Activated naive CD4-positive, alpha-beta T cell treated with anti-CD3 and anti-CD28 coated beads, Interleukin-2, amount 50 U/mL, for 72 hours (primary cell): ENCODE measurements at places on chromosomes 12 and 14.

DNA sequence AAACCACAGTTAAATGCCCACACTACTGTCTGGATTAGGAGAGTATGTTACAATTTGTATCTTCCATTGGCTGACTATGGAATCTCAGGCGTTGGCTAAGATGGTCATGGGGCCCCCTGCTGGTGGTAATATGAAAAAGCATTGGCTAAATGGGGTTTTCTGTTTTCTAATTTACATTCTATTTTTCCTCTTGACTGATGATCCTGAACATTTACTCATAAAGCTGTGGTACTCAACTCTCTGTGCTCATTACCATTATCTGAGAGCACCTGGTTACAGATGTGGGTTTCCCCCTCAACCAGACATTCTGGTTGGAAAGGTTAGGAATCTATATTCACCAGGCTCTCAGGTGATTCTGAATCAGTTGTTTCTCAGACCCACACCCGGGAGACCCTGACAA is 64.8 kb downstream of the WSCD2 start:
- DNase-seq: peak; percentile 19

GRCh38 chr12:58540480-58541299 is 379.6 kb downstream of the LRIG3 start:
- DNase-seq: peak; percentile 17

- DNase-seq: no peak
Observed at GRCh38 chr14:52885230-52885629, 65.6 kb downstream of the FERMT2 start.

- DNase-seq: no peak
Observed at GRCh38 chr14:54617467-54617866, 50.5 kb downstream of the SAMD4A start.

DNA sequence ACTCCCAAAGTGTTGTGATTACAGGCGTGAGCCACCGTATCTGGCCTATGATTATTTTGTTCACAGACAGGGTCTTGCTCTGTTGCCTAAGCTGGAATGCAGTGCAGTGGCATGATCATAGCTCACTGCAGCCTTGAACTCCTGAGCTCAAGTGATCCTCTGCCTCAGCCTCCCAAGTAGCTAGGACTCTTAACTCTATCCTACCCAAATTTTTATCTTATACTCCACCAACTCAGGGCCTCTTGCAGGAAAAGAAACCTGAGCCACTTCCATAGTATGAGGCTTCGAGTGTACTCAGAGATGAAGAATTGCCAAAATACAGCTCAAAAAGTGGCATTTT is 828 bp downstream of the MMAB start:
- DNase-seq: no peak

- no peak for DNase-seq
Observed at GRCh38 chr14:95091581-95091980, 65.7 kb downstream of the DICER1 start.

- no peak for DNase-seq
Observed at GRCh38 chr14:62179367-62180018, 417.3 kb downstream of the SNAPC1 start.

GRCh38 chr12:53856132-53856531 is 82.5 kb upstream of the HOXC13 start:
- no peak for DNase-seq

GRCh38 chr14:31229638-31230572 is 22.3 kb upstream of the HECTD1 start:
- no peak for DNase-seq

DNA sequence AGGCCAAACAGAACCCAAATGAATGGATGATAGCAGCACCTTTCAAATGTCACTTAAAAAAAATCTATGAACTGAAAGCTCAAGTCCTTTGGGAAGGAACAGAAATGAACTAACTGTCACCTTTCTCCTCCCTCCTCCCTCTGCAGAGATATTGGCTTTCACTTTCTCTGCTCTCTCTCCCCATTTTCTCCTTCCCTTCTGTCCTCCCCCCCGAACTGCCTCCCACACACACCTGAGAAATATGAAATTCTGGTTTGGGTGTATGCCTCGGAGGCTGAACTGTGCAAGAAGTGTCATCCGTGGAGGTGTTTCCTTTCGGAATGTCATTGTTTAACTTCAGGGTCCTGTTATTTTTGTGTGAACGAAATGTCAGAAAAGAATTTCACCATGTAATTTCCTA is 87.8 kb downstream of the NEDD1 start:
- no peak for DNase-seq

DNA sequence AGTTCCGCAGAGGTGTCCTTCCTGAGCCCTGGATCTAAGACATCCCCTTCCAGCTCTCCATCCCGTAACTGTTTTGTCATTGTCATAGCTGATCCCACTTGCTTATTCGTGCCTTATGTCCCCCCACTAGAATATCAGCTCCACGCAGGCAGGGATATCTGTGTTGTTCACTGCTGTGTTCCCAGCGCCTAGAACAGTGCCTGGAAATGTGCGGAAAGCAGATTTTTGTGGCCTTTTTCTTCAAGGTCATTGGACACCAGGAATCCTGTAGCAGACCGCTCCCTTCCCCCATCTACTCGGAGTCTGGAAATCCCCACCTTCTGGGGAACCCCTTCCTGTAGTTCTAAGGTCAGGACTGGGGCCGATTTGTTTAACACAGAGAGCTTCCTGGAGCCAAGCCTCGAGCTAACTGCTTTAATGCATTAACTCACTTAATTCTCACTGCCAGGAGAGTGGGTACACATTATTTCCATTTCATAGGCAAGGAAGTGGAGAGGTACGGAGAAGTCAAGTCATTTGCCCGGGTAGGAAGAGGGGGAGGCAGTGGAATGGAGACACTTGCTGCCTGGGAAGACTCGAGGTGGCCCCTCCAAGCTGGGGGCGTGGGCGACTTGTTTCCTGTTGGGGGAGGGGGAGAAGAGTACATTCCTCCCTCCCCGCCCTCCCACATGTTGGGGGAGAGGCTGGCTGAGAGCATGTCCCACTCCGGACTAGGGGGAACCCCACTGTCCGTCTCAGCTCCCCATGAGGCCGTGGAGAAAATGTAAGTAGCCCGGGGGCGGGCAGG is 1.2 kb upstream of the SH2B3 start:
- peak; percentile 54 for DNase-seq

GRCh38 chr14:104938436-104938835 is 13.8 kb downstream of the PLD4 start:
- no peak for DNase-seq

- DNase-seq: no peak
Observed at GRCh38 chr12:111783046-111783445, 16.3 kb downstream of the ALDH2 start.

- DNase-seq: no peak
Observed at GRCh38 chr12:117742721-117743120, 226.1 kb downstream of the KSR2 start.

DNA sequence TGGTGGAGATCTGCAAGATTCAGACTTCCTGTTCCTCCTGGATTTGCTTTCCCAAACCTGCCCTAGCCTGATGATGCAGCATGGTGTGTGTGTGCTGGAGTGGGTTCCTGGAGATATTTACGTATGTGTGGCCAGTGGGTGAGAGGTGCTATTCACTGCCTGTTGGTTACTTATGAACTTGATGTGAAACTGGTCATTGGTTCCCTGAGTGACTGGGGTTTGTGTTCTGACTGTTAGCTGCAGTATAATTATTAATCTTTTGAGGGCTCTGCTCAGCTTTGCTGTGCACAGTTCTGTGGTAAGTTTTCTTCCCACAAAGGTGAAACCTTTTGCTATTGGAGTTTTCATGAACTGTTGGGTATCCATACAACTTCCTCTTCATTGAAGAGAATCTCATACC is 541.8 kb upstream of the FBXO33 start:
- DNase-seq: no peak

DNA sequence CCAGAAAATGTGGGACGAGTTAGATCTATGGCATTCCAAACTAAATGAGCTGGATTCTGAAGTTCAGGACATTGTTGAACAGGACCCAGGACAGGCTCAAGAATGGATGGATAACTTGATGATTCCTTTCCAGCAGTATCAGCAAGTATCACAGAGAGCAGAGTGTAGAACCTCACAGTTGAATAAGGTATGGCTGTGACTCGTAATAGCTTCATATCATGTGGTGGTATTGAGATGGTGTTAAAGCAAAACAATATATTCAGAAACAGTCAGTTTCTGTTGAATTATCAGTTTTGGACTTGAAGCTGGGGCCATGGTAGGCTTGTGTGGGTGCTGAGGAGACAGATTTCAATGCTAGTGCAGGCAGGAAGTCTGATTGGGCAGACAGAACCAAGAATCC is 213.7 kb downstream of the ESR2 start:
- DNase-seq: no peak

GRCh38 chr14:105857220-105857825 is 330.9 kb downstream of the TMEM121 start:
- DNase-seq: peak; percentile 47

- no peak for DNase-seq
Observed at GRCh38 chr14:30085943-30086342, 158.3 kb upstream of the PRKD1 start.

- no peak for DNase-seq
Observed at GRCh38 chr12:81610955-81611889, 147.9 kb downstream of the PPFIA2 start.

DNA sequence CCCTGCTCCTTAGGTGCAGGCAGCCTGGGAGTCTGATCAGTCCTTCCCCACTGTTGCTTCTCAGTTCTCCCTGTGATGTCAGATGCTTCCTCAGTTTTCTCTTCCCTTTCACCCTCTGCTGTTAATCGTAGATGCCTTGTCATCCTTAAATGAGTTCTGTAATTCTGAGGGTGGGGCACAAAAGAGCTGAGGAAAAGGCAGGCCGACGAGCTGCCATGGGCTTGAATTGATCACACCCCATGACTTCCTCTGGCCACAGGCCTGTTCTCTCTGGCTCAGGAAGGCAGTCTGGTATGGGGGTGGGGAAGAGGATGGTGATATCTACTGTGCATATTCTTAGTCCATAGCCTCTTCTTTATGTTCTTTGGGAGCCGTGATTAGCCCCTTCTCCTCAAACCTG is 5.2 kb upstream of the AP1G2 start:
- no peak for DNase-seq

DNA sequence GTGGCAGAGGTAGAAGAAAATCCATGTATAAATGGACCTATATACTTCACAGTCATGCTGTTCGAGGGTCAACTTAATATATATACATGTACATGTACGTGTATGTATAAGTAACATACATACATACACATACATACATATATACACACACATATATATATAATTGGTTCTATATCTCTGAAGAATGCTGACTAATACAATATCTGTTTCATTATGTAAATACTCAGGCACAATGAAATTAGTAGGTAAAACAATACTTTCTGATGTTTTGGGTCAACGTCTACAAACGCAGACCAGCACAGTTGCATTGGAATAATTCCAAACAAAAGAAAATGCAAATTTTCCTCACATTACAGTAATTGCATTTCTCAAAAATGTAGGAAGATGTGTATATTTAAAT is 202.7 kb upstream of the DAAM1 start:
- DNase-seq: no peak

GRCh38 chr14:39768589-39768988 is 336.4 kb upstream of the FBXO33 start:
- DNase-seq: no peak

GRCh38 chr12:70853326-70853725 is 67.2 kb downstream of the PTPRR start:
- no peak for DNase-seq

- DNase-seq: no peak
Observed at GRCh38 chr12:105992849-105993740, 145.7 kb downstream of the NUAK1 start.

- no peak for DNase-seq
Observed at GRCh38 chr14:60974090-60974651, 6.7 kb downstream of the TRMT5 start.

GRCh38 chr14:91893669-91894068 is 26.3 kb upstream of the TC2N start:
- peak; percentile 29 for DNase-seq

DNA sequence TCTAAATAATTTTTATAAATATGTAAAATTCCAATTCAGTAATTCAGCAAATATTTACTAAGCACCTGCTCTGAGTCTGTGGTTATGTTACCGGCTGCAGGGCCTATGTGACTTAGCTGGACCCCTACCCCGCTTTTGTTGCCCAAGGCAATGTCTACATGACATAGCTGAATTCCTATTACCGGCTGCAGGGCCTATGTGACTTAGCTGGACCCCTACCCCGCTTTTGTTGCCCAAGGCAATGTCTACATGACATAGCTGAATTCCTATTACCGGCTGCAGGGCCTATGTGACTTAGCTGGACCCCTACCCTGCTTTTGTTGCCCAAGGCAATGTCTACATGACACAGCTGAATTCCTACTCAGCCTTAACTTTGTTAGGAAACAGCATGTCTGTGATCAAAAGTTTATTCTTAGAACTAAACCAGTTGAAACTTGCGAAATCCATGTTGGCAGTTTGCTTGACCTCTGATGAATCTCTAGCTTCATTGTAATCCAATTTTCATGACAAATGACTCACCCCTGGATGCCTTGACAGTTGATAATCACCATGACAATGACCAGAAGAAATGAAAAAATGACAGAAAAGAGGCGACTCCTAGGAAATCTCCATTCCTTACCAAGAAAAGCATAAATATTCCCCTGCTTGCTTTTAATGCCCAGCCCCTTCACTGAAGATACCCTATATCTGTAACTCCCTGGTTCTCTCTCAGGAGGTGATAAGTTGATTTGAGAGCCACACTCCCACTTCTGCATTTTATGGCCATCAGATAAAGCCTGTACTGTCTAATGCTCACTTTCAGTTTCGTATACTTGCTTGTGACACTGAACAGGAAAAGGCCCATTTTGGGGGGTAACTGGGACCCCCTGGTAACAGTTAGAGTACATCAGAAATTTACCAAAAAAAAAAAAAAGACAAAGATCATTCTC is 148.4 kb upstream of the SYT10 start:
- DNase-seq: no peak

DNA sequence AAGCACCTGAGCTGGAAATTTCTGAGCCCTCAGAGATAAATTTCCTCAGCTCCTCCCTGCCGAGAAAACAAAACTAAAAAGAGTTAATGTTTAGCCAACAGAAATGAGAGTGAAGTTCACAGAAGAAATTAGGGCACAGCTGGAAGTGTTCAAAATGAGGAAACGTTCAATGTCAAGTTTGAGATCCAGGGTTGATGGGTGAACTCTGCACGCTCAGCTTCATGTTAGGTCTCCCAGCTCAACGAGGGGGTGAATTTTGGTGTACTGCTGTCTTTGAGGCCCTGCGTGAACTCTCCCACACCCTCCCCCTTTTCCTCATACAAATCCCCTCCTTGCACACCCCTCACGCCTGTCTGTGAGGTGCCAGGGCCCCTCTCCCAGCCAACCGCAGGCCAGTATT is 13.3 kb upstream of the OAS3 start:
- no peak for DNase-seq
